ENCODE measurements at places on chromosomes 7 and 10.

DNA sequence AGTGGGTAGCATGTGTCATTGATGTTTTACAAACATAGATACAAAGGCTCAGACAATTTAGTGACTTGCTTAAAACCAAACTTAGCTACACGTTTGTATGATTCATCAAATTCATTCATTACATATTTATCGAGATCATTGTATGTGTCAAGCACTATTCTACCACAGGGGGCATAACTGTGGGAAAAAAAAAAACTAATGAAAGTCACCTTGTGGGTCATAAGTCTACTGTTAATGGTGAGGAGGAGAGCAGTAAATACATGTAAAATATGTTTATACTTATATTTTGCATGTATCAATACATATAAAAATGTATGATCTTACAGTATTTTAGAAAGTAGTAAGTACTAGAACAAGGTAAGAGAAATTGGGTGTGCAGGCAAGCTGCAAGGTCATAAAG lies 933.8 kb downstream of the IPMK start:
- no peak for DNase-seq

- no peak for DNase-seq
These were observed 383.0 kb upstream of the PCDH15 start for GRCh38 chr10:55183993-55184392.

GRCh38 chr10:94002156-94002555 lies 8.4 kb downstream of the PLCE1 start:
- DNase-seq = no peak

- peak; percentile 76 for DNase-seq
These were observed 29.4 kb downstream of the WDR86 start for GRCh38 chr7:151380199-151381097.

DNA sequence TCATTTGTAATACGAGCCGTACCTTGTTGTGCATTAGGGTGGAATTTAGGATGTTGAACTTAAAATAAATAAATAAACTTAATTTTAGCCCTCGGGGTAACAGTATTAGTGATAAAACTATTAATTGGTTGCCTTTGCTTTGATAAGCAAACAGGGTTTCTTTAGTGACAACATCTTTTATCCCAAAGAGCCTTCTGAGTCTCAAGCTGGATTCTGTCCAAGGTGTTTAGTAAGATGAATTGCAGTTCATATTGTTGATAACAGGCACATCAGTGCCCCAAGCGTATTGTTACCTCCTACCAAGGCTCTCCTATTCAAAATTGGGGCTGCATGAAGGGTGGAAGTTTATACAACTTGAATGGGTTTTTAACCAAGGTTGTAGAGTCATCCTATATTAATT lies 144.4 kb upstream of the CELF2 start:
- DNase-seq = no peak

- no peak for DNase-seq
These were observed 730.9 kb downstream of the GRID1 start for GRCh38 chr10:85635650-85636049.

DNA sequence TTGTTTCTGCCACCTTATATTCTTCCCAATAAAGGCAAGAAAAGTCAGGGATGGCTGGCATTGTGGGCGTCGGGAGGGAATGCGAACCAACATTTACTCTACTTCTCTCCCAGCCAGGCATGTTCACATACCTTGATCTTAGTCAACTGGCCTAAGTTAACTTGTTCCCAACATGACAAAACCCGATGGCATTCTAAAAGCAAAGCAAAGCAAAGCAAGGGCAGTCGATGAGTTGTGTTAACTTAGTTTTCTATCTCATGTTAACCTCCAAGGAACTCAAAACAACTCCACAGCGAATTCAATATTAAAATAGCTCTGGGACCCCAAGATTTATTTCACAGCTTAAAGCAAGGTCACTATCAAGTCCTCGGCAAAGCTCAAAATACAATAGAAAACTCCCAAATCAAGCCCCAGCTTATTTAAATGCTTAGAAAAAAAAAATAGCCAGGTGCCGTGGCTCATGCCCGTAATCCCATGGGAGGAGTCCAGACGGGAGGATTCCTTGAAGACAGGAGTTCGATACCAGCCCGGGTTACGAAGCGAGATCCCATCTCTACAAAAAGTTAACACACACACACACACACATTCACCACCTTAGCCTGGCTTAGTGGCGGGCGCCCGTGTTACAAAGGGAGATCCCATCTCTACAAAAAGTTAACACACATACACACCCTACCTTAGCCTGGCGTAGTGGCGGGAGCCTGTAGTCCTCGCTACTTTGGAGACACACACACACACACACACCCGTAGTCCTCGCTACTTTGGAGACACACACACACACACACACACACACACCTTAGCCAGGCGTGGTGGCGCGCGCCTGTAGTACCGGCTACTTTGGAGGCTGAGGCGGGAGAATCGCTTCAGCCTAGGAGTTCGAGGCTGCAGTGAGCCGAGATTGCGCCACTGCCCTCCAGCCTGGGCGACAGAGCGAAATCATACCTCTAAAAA lies 901 bp upstream of the CCNY start:
- peak; percentile 83 for DNase-seq

- DNase-seq = no peak
These were observed 77.4 kb downstream of the WIPF3 start for GRCh38 chr7:29883462-29884398.

GRCh38 chr10:50387732-50388073 lies 136.4 kb upstream of the ASAH2 start:
- no peak for DNase-seq

- DNase-seq = peak; percentile 31
These were observed 7.5 kb downstream of the ZNF282 start for GRCh38 chr7:149202831-149203231.

All from spleen (tissue), 13 donors.